Activated T-helper 1 cell treated with anti-CD3 and anti-CD28 coated beads, Interleukin-2, amount 50 U/mL, for 16 hours (primary cell): ENCODE measurements at places on chromosomes 3 and 15.

DNA sequence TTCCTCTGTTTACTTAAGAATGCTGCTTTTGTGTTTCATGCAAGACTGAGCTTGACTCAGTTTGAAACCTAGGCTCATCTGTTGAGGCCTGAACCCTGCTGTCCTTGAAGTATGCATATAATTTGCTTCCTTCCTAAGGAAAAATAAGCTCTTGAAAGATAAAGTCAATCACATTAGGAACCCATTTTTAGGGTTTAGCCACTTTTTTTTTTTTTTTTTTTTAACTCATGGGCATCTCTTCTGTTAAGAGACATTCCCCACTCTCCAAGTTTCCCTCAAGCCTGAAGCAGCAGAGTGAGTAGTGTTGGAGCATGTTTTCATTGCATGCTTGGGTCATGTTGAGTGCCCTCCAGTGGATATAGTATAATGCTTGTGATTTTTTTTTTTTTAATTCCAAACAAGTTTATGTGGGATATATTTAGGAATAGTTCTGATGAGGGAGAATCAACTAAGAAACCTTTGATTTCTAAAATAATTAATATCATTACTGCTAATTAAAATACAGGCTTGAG, 3.6 kb downstream of the CTNNB1 start:
- no peak for DNase-seq

GRCh38 chr3:43223670-43224364, 62.5 kb upstream of the SNRK start:
- DNase-seq, result no peak

DNA sequence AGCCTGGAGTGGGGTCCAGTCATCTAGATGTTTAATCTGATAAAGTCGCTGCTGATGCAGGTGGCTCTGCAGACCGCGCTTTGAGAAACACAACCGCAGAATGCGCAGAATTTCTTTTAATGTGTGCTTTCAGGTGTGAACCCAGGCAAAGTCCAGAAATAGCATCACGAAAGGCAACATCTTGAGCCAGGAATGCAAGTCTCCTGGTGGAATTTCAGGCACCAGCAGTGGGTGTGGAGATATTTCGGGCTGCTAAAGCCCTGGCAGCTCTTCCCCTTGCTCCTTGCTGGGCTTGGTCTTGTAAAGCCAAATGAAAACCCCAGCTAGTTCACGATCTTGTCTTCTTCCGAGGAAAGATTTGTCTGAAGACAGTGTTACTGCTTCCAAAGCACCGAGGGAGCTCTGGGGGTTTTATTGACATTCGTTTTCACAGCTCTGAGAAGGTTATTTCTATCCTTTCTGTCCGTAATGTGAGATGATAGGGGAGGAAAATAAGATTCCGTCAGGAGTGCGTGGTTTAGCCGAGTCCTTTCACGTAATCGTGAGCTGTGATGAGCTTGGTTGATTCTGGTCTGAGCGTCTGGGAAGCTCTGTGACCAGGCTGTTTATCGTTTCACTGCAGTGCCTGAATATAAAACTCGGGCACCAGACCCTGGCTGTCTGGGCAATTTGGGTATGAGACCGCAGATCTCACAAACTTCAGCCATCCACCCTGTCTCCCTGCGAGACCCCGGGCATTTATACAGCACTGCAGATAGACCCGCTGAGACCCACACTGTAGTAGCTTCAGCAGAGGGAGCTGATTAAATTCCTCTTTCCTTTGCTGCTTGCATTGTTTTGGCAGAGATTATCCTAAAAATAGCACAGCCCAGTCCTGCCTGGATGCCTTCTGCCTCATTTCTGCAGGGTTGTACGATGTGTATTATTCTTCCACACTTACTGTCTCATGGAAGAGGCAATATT, 67.0 kb upstream of the SLC25A26 start:
- DNase-seq, result no peak

- DNase-seq, result no peak
These were observed 15.7 kb downstream of the KLF13 start for GRCh38 chr15:31342381-31342780.

DNA sequence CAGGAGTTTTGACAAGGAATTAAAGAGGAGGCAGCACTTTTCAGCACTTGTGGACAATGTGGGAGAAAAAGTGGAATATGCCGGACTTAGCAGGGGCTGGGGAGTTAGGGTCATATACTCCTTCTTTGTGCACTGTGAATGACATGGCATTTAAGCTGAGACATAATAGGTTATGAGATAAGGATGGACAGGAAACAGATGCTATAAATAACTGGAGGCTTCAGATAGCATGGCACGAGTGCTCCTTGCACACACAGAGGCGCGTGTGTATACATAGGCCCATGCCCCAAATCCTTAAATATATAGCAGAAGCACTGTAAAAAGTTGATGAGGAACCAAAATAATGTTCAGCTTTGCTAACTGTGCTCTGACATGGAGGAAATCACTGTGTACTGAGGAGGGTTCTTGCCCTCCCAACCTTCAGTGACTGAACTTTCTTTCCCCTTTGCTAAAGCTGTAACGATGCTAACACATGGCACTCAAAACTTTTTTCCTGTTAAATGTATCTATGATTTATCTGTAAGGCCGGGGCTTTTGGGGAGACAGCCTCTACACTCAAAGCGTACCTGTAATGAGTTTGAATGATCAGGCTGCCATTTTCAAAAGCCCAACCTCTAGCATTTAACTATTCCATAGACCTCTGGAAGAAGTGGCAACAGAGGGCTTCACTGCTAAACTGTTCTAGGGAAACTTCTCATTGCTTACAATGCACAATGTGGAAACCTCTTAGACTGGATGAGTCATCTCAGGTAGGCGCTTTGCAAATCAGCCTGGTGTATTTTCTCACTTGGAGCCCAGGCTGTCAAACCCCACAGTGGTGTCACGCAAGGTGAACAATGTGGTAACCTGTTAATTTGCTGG, 784.6 kb downstream of the NR2F2 start:
- DNase-seq, result no peak
